ENCODE measurements at places on chromosomes 4 and X.

GRCh38 chr4:173333658-173334084 lies 487 bp downstream of the HMGB2 start:
- DNase-seq = no peak

GRCh38 chrX:153816831-153817690 lies 13.3 kb downstream of the PDZD4 start:
- DNase-seq = no peak

GRCh38 chr4:36414248-36414647 lies 132.8 kb downstream of the DTHD1 start:
- DNase-seq = no peak

GRCh38 chr4:52579602-52580272 lies 79.4 kb downstream of the USP46 start:
- no peak for DNase-seq

GRCh38 chr4:2046031-2046961 lies 12.8 kb upstream of the NAT8L start:
- DNase-seq = no peak

GRCh38 chr4:145843148-145843547 lies 95.5 kb downstream of the ZNF827 start:
- DNase-seq = no peak

DNA sequence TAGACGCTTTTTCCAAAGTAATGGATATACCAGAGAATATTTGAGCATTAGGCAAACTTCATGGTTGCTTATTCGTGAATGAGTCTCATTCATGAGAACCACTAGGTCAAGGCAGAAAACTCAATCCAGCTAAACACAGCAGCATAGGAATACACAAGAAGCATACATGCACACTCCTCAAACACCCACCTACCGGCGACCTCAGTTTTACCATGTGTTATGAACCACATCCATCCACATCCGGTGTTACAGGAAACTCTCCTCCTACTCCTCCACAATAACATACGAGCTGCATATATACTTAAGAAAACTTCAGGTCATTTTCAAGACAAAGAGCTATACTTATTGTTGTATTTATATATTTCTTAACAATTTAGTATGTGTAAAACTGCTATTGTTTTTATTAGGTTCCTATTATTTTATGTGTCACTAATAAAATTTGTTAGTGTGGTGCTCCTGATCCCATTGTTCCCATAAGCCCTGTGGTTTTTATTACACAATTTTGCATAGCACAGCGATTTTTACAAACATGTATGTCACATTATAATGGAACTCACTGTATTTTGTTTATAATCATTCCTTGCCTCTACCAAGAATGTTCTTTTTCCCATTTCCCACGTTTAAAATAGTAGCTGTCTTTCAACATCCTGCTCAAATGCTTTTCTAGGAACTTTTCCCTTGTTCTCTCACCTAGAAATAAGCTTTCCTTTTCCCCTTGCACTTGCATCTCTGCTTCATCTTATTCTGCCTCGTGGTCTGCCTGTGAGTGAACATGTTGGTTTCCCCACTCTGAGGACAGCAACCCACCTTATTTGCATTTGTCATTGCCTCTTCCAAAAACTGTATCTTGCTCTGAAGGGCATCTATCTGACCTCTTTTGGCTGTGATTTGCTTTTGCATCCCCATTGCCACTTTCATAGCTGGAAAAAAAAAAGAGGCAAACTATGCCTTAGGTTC lies 48.3 kb downstream of the STBD1 start:
- DNase-seq = no peak

DNA sequence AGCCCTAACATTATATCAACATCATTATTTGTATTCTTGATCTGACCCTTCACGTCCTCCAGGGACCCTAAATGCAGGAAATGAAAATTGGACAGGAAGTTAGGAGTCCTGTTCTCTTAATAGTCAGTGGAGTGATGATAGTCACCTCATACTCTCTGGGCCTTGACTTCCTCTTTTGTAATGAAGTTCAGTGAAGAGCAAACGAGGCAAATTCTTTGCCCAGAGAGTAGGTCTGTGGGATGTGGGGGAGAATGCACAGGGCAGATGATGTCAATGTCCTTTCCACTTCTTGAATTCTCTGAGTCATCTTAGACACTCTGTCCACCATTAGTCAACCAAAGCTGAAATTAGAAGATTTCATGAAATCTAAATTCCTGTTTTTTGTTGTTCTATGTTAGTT lies 17.1 kb upstream of the GPRIN3 start:
- DNase-seq = no peak
